Astrocyte of the hippocampus (primary cell): ENCODE measurements at places on chromosomes 4 and X.

GRCh38 chrX:24594501-24594900, 52.6 kb downstream of the PCYT1B start:
- peak; percentile 3 for DNase-seq

DNA sequence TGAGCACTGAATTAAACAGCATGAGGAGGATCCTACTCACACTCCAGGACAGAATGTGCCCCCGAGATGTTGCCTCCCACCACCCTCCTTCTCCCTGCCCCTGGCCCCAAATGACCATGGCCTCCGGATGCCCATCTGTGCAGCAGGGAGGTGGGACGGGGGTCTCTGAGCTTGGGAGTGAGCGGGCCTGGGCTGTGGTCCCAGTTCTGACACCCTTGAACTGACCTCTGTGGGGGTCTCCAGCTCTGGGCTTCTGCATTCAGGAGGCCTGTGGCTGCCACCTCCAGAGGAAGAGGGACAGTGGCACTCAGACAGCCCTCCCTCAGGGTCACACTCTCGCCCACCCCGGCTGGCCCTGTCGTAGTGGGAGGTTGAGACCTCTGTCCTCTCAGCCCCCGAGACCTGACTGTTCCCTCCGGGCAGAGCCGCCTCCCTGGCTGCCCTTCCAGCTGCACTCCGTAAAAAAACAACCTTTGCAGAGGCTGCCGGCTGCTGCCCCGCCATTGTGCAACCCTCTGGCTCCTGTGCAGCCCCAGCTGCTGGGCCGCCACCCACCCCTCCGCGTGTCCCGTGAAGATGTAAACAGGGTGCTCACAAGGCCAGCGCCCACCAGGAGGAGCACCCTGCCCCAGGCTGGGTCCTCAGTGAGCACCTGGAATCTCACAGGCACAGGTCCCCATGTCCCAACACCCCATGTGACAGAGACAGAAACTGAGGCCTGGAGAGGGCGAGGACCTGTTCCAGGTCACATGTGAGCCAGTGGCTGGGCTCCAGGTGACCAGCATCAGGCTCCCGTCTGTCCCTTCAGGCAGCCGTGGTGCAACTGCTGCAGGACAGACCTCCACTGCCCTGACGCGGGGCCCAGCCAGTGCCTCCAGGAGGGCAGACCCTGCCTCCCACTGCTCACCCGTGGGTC, 39.6 kb downstream of the HTRA3 start:
- no peak for DNase-seq

DNA sequence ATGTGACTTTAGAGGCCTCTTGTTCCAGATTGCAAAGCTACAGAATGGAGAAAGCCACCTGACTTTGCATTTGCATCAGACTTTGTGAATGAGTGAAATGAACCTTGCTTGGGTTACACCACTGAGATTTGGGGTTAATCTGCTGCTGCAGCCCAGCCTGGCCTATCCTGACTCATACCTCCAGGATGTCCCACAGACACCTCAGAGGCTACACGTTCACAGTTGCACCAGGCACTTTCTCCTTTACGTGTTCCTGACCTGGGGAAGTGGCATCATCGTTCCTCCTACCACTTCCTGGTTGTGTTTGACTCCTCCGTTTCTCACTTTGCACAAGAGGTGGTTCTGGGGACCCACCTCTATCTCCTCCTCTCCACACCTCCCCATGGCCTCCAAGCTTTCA, 9.2 kb upstream of the SORCS2 start:
- DNase-seq = no peak

- DNase-seq = no peak
Observed at GRCh38 chrX:148672517-148672916, 172.1 kb downstream of the AFF2 start.

DNA sequence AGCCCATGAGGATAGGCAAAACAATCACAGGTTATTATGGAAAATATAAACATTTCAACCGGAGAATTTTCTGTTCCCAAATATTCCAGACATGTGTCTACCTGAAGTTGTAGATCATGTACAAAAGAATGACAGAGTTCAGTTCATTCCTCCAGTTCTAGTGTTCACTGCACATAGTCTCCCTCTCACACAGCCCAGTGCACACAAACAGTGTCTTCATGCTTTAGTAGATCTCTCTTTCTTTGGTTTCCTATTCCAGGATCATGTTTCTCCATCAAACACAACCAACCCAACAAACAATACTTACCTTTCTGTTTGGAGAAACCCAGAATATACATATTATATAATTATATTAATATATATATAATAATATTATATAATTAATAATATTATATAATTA, 671.9 kb downstream of the TRIML1 start:
- no peak for DNase-seq

DNA sequence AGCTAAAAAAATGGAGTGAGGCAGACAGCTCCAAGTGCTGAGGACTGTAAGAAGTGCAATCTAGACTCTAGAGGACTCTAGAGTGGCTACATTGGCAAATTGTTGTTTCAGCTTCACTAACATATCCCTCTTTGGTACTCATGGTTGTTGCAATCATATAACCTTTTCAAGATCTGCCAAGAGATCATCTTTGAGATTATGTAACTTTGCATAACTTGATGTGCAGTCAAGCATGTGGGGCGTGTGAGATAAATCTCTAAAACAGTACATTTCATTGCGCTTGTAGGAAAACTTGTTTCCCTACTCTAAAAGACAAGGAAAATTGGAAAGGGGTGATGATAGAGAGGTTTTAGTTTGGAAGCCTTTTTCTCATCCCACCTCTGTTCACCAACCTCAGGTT, 11.2 kb upstream of the BRS3 start:
- DNase-seq = no peak

DNA sequence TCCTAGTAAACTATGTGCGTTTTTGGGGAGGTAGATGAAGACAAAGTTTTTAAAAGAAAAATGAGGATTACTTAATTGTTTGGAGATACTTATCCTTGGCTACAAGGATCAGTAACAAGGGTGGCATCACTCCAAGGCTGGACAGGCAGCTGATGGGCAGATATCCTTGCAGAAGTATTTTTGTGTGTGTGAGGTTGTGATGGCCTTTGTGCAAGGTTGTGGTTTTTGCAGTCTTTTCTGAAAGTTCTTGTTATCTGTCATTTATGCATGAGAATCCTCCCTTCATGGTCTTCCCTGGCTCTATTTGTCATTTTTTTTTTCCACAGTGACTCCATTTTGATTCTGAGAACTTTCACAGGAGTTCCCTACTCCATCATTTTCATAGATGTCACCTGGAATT, 96.0 kb upstream of the C1GALT1C1 start:
- DNase-seq = no peak

DNA sequence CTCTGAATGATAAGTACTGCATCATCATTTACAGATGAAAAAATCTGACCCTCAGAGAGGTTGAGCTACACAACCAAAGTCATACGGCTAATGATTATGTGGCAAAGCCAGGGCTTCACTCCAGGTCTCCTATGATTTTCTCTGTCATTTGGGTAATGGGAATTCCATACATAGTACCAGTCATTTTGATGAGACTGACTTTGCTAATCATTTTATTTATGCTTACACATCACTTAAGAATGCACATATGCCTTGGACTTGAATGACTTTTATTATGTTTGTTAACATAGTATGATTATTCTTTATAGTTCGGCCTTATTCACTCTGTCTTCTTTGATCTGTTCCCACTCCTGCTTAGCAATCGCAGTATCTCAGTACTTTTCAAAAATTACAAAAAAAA, 255.1 kb upstream of the GPRIN3 start:
- DNase-seq = no peak

DNA sequence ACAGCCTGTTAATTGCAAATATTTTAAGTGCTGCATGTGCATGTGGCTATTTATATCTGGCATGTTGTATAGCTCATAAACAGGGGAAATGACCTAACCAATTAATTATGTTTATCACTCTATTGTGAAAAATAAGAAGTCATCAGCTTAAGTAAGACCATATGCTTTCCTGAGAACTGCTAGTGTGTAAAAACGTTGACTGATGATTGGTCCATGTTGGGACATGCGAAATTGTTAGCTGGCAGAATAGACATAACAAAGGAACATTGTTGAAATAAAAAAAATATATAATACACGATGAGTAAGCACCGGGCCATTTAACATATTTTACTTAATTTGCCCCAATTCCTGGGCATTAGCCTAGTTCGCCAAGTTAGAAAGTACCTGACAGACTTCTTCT, 207.5 kb downstream of the ANK2 start:
- DNase-seq = no peak

DNA sequence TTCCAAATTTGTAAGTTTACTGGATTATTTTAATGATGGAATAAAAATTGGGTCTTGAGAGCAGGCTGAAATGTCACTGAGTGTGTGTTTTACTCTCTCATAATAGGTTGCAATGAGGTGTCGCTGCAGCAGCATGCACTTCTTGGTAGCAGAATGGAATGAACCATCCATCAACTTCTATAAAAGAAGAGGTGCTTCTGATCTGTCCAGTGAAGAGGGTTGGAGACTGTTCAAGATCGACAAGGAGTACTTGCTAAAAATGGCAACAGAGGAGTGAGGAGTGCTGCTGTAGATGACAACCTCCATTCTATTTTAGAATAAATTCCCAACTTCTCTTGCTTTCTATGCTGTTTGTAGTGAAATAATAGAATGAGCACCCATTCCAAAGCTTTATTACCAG, 2.6 kb downstream of the SAT1 start:
- no peak for DNase-seq

DNA sequence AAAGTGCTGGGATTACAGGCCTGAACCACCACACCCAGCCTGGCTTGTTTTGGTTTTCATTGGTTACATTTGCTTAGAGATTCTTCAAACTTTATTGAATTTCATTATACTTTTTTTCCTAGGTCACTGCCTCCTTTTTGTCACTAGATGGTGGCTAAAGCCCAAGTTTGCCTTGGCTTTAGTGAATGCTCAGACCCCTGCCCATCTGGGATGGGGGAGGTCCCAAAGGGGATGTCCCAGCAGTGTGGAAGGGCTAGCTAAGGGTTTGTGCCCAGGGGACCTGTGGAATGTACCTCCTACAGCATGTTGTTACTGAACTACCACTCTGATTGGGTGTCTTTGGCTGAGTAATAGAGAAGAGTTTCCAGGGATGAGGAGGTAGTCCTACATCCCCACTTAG, 58.4 kb downstream of the CEP135 start:
- DNase-seq = no peak

GRCh38 chrX:93637591-93637990, 35.8 kb downstream of the NAP1L3 start:
- DNase-seq = no peak

- DNase-seq = peak; percentile 26
Observed at GRCh38 chrX:139126493-139126892, 404.0 kb upstream of the F9 start.
